ENCODE measurements at places on chromosomes 13 and 19. TPM values are rescaled to one million over a fixed set of nuclear protein-coding genes. Genes with fewer than 3 reads are reported as not detected.

The USF2 gene
- 174 TPM for total RNA-seq

The PLEKHA4 gene
- total RNA-seq = 18.9 TPM

The CEACAM1 gene
- total RNA-seq = 19.5 TPM

The CASP14 gene
- total RNA-seq = not detected

The PSG5 gene
- total RNA-seq = not detected

The RASGRP4 gene
- total RNA-seq = 3.5 TPM

The ZNF333 gene
- 16.5 TPM for total RNA-seq

The NAPA gene
- total RNA-seq = 155 TPM

The PODNL1 gene
- 3.2 TPM for total RNA-seq

The THSD8 gene
- 4.1 TPM for total RNA-seq

The ZNF540 gene
- total RNA-seq = 3.1 TPM

The AMER2 gene
- total RNA-seq = not detected

The TNFSF9 gene
- 1.2 TPM for total RNA-seq

The SSC5D gene
- 49.7 TPM for total RNA-seq

The FREM2 gene
- total RNA-seq = 16.0 TPM

The ZNF221 gene
- total RNA-seq = 7.5 TPM

The MEIOSIN gene
- total RNA-seq = not detected

The TTC9B gene
- not detected for total RNA-seq

The KLK15 gene
- total RNA-seq = not detected

The POP4 gene
- 66.9 TPM for total RNA-seq

The SYT3 gene
- 0.32 TPM for total RNA-seq

The LILRB4 gene
- 16.4 TPM for total RNA-seq

The AMH gene
- 5.1 TPM for total RNA-seq

The GGACT gene
- total RNA-seq = 6.4 TPM

The SGCG gene
- 0.20 TPM for total RNA-seq

The SYNGR4 gene
- total RNA-seq = not detected

The LIM2 gene
- not detected for total RNA-seq

The GPR12 gene
- not detected for total RNA-seq

The PPM1N gene
- total RNA-seq = 2.2 TPM

The CDC34 gene
- total RNA-seq = 53.3 TPM

The ASF1B gene
- total RNA-seq = 1.7 TPM

The CAPN12 gene
- total RNA-seq = 206 TPM

The ZNF552 gene
- 47.0 TPM for total RNA-seq

The S1PR4 gene
- total RNA-seq = 2.4 TPM

The FARP1 gene
- 112 TPM for total RNA-seq

The SERTM1 gene
- total RNA-seq = not detected

The CGB8 gene
- total RNA-seq = not detected

The INSL3 gene
- not detected for total RNA-seq

The CDC37 gene
- 138 TPM for total RNA-seq

The B3GNT3 gene
- total RNA-seq = 243 TPM

The PLPP2 gene
- total RNA-seq = 224 TPM
